Stimulated activated CD8-positive, alpha-beta memory T cell treated with anti-CD3 and anti-CD28 coated beads, Interleukin-7, amount 100 ng/mL, for 48 hours (primary cell): ENCODE measurements at places on chromosomes 4 and X.
A peak's percentile ranks its signal among the peaks of the same experiment; 100 is the strongest.

GRCh38 chr4:139802931-139803330, 137.3 kb downstream of the MGST2 start:
- no peak for DNase-seq

DNA sequence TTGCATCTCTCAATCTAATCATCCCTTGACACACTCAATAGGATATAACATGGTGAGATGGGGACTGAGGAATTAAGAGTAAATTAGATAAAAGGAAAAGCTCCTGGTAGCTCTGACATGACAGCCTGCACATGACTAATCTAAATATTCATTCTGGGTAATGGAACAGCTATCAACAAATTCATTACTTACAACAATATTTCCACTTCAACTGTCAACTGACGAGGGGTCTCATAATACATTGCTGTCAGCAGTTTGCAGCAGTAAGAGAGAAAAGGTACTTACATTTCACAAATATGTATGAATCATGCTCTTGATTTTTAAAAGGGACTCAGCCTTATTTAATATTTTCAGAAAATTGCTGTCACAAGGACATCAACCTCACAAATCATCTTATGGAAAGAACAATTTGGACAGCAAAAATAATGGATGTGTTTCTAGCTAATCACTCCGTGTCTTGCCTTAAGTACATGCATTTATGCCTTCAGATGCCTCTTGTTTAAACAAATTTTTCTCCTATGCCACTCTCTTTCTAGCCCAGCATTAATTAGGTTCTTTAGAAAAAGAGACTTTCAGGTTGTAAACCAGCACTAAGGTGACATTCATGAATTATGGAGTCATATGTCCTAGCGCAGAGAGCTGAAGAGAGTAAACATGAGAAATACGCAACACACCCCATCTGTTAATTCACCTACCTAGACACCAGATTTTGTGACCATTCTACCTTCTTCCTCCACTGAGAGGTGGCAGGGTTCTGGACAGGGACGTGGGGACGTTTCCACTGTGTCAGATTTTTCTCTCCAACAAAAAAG, 99.6 kb upstream of the TMEM150C start:
- no peak for DNase-seq

- DNase-seq = no peak
These were observed 5.5 kb upstream of the TRIM2 start for GRCh38 chr4:153198719-153199118.

GRCh38 chrX:78092296-78092695, 11.8 kb upstream of the PGK1 start:
- DNase-seq = peak; percentile 4

DNA sequence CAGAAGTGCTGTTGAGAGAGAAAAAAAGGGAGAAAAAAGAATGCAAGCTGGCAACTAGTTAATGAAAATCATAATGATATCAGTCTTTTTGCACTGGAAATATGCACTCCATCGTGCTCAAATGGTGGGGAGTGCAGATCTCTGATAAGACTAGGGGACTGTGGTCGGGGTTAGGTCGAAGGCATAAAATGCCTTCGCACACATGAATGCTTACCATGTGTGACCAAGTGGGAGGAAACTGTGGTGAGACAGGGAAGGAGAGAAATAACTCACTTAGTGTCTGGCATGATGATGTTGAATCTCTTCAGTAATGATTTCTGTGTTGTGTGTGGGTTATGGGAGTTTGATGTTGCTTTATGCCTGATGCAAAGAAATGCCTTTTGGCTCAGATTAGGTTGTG, 358.9 kb downstream of the FBXO8 start:
- no peak for DNase-seq

GRCh38 chr4:110007217-110007616, 94.5 kb downstream of the EGF start:
- DNase-seq = no peak

DNA sequence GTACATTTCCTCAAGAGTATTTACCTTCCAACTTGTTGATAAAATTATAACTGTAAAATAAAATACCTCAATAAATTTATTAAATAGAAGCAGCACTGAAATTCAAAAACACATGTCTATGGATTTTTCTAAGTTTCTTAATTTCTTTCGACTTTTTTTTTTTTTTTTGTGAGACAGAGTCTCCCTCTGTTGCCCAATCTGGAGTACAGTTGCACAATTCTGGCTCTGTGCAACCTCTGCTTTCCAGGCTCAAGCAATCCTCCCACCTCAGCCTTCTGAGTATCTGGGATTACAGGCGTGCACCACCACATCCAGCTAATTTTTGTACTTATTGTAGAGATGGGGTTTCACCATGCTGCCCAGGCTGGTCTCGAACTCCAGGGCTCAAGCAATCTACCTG, 79.8 kb downstream of the IQCM start:
- DNase-seq = no peak

DNA sequence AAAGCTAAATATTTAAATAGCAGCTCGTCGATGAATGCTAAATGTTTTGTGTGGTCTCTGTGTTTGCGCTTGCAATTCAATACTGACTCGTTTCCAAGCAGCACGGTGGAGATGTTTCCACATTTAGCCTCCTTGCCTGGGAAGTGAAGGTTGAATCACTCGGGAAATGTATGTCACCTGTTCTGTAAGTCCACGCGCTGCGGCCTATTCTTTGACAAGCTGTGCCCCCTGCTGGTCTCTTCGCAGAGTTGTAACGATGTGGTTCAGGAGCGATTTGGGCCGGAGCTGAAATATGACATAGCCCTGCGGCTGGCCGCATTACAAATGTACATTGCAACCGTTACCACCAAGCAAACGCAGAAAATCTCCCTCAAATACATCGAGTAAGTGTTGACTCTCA, 89.6 kb upstream of the PRPS2 start:
- DNase-seq = no peak

GRCh38 chr4:148514041-148514440, 71.8 kb upstream of the NR3C2 start:
- DNase-seq = no peak

- no peak for DNase-seq
These were observed 68.8 kb upstream of the STX18 start for GRCh38 chr4:4610672-4611071.

DNA sequence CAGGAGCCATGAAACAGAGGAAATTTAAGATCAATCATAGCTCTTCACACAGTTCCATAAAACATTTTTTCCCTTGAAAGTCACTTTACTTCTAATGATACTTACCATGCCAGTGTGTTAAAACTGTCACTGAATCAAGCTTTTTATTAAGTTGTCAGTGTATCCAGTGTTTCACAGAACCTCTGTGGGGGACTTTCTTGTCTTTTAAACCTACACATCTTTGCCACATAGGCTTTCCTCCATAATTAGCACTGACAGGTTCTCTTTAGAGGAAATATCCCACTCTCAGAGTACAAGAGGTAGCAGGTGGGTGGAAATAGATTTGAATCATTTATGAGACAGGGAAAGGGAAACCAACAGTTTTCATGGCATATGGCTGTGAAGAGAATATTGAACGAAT, 25.8 kb upstream of the DYNLT3 start:
- no peak for DNase-seq

DNA sequence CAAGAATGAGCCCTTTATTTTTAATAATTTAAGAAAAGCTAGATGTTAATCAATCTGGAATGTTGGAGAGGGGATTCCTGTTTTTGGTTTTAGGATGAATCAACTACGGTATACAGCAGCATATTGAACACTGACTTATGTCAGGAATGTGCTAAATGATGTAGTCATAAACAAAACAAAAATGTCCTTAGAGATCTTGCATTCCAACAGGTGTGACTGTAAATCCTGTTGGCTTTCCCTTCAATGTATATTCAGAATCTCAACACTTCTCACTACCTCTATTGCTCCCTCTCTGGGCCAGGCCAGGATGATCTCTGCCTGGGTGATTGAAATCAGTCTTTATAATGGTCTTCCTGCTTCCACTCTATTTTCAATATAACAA, 37.8 kb upstream of the BDH2 start:
- DNase-seq = no peak

GRCh38 chr4:60619531-60620305, 580.4 kb upstream of the ADGRL3 start:
- DNase-seq = no peak

GRCh38 chr4:11597506-11597905, 168.8 kb upstream of the HS3ST1 start:
- no peak for DNase-seq

DNA sequence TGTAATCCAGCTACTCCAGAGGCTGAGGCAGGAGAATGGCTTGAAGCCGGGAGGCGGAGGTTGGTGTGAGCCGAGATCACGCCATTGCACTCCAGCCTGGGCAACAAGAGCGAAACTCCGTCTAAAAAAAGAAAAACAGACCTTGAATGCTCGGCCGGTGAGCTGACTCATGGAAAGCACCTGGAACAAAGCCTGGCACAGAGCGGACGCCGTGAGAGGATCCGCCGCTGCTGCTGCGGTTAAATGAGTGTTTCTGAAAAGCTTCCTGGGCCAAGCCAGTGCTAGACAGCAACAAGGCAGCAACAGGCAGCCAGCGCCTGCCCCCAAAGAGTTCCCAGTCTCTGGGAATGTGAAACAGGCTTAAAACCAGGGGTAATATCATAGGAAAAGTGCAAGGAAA, 186.4 kb downstream of the AFAP1 start:
- DNase-seq = no peak

DNA sequence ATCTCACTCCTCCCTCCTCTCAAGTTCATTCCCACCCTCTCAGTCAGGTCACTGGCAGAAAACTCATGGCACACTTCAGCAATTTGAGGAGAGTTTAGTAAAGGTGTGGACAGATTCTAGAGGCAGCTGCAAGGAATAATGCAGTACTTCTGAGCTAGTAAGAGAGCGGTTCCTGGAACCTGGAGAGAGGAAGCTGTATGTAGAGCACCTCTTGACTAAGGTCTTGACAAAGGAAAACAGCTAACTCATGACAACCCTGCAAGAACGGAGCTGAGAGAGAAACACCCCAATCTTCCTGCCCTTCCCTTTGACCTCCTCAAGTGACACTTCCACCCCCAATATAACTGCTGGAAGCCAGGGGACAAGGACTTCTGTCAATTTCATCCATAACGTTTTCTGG, 9.6 kb upstream of the KLHL8 start:
- DNase-seq = no peak

- DNase-seq = no peak
These were observed 384.0 kb downstream of the TMA16 start for GRCh38 chr4:163878336-163879121.

DNA sequence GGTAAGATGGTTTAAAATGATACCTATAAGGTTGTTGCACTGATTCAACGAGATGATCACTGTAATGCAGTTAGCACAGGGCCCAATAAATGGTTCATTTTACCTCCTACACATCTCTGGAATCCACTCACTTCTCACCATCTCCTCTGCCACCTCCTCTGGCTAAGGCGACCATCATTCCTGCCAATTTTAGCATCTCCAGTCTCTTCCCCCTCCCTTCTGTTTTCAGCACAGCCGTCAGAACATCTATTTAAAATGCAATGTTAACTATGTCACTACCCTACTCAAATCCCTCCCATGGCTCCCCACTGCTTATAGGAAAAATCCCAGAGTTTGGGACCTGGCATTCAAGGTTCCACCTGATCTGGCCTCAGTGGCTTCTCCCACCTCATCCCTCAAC, 3.5 kb upstream of the SYP start:
- DNase-seq = no peak

- DNase-seq = no peak
These were observed 775 bp downstream of the SHROOM4 start for GRCh38 chrX:50812995-50813842.

GRCh38 chrX:150831863-150832262, 66.6 kb downstream of the CD99L2 start:
- no peak for DNase-seq

- no peak for DNase-seq
These were observed 2.6 kb upstream of the SLC6A8 start for GRCh38 chrX:153685156-153685536.

- DNase-seq = no peak
These were observed 79.4 kb downstream of the ABLIM2 start for GRCh38 chr4:8079031-8079885.

DNA sequence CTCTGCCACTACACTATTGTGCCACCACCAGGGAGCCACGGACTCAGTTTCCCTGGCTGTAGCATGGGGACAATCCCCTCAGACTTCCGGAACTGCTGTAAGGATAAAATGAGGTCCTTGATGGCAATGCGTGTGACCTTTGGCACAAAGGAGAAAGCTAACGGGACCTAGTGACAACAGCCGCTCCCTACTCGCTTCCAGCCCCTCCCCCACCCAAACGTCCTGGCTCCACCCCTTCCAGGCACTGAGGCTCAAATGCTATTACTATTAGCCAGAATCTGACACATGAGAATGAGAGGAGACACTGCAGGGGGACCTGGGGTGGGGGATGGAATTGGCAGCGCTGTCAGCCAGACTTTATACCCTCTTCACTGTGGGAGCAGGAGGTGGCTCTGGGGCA, 5.4 kb upstream of the DUSP9 start:
- no peak for DNase-seq

- no peak for DNase-seq
These were observed 35.3 kb downstream of the CXCL1 start for GRCh38 chr4:73904491-73904890.
